ENCODE measurements at places on chromosomes 5 and 9.

DNA sequence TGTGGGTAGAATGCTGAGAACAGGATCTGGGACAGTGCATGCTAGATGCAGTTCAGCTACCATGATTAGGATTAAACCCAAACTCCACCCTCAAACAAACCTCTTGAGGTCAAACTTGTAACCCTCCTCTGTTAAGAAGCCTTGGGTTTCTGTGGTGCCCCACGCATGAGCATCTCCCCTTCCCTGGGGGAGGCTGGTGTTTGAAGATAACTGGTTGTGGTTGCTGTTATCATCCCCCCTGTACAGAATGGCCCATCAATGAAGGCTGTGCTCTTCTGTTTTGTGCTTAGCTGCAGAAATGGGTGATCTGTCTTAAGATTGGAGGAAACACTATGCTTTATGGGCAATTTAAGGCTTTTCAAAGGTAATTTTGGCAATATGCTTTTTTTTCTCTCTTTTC, 4.4 kb upstream of the DAB2IP start:
- no peak for DNase-seq

- no peak for DNase-seq
These were observed 34.7 kb downstream of the COL27A1 start for GRCh38 chr9:114189823-114190562.

DNA sequence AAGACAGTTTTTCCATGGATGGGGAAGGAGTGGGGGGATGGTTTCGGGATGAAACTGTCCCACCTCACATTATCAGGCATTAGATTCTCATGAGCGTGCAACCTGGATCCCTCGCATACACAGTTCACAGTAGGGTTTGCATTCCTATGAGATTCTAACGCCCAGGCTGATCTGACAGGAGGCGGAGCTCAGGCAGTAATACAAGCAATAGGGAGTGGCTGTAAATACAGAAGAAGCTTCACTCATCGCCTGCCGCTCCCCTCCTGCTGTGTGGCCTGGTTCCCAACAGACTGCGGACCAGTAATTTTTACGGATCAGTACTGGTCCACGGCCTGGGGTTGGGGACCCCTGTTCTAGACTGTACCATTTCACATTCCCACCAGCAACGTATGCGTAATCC, 68.3 kb upstream of the OTULINL start:
- DNase-seq = no peak

GRCh38 chr5:38258319-38259061, at the start of gene EGFLAM:
Gene EGFLAM, plus strand, starts transcription at chr5:38258559. Its CDS starts 196 bp downstream, at chr5:38258755.
- no peak for DNase-seq

GRCh38 chr5:151499501-151500035, 52.2 kb downstream of the SLC36A1 start:
- DNase-seq = no peak

- no peak for DNase-seq
These were observed 8.9 kb downstream of the CFAP95 start for GRCh38 chr9:69829484-69829883.

- no peak for DNase-seq
These were observed 84.2 kb downstream of the NR6A1 start for GRCh38 chr9:124686918-124687317.

All from smooth muscle cell of the brain vasculature (primary cell).